Activated naive CD4-positive, alpha-beta T cell (primary cell): ENCODE measurements at places on chromosomes 7 and 10.

DNA sequence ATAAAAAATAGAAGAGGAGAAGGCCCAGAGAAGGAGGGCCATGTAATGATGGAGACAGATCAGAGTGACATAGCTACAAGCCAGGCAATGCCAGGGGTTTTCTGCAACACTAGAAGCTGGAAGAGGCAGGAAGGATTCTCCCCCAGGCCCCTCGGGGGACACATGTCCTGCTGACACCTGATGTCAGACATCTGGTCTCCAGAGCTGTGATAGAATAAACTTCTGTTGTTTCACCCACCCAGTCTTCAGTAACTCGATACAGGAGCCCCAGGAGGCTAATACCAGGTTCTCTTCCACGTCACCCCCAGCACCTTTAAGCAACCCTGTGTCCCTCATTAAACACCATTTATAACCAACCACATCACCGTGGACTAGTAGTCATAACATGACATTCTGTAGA, 94.9 kb downstream of the TMEM130 start:
- no peak for DNase-seq

DNA sequence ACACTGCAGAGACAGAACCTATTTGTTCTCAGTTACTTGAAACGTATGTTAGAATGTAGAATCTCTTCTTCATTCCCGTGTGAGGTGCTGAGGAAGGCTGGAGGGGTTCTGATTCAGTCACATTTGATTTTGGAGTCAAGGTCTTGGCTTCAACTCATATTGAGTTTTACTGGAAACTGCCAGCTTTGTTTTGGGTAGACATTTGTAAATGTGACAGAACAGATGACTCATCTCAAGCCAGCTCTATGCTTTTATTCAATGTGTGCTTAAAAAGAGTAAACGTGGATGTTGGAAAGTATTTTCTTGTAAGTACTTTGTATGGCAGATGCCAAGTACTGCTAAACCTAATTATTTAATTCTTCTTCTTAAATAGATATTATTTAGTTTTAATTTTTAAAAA, 780.8 kb upstream of the C7orf33 start:
- no peak for DNase-seq

GRCh38 chr10:504806-505205, 184.7 kb downstream of the DIP2C start:
- no peak for DNase-seq

DNA sequence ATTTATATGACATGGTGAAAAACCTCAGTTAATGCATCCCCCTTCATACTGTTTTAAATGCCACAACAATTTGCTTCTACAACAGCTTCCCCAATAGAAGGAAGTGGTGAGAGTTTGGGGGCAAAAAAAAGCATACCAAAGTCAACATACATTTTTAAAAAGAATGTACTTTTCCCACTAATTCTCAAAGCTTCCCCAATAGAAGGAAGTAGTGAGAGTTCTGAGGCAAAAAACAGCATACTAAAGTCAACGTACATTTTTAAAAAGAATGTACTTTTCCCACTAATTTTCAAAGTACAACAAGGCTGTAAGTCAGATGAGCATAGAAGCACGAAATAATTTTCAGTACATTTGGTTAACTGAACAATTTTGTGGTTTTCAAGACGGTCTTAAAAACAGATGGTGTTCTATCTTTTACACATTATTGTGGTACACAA, 24.0 kb downstream of the WASL start:
- no peak for DNase-seq

- peak; percentile 31 for DNase-seq
Measured at GRCh38 chr7:100674411-100675104, 1.0 kb downstream of the GNB2 start.

GRCh38 chr10:5506246-5506645, 6.9 kb upstream of the CALML5 start:
- no peak for DNase-seq

DNA sequence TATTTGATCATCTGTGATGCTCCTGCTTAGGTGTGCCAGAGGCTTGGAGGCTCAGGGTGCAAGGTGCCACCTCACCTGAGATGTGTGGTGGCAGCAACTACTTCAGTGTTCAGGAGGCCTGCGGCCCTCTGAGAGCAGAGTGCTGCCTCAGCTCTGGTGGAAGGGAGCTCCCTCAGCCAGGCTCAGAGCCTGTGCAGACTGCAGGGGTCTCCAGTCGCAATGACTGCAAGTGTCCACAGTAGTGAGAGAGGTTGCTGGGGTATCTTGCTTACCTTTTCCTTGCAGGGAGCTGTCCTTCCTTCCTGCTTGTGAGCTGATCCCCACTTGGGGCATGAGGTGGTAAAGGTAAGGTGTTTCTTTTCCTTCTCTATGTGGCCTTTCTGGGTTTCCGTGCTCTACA, 131.0 kb upstream of the GAD2 start:
- no peak for DNase-seq

DNA sequence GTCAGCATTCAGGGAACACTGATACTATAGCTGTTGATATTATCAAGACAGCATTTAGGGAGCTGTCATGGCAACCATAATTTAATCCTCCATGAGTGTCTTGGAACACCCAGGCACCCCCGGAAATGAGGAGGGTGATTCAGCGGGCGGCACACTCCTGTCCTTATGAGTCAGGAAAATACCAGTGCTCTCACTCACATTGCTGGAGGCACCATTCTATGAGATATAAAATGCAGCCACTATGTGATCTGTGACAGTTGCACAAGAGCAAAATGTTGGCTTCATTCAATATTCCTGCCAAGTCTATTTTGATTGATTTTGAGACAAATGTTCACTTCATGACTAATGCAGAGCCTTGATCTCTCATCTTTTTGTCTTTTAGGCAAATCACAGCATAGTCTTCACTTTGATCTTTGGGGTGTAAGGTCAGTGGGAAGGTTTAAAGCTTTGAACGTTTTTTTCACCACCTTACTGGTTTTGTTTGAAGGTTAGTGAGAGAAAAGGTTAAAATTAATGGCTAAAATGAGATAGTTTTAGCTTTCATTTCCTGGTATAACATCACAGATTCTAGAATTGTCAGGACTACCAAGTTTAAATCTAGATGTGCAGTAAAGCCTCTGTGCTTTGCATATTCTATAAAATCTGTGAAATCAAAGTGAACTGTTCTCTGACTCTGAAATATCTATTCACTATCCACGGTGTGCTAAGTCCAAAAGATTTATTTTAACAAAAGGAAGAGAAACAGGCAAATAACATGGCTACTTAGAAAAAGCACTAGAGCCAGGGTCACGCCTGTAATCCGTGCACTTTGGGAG, 12.4 kb upstream of the ARHGAP12 start:
- no peak for DNase-seq

- DNase-seq = no peak
Measured at GRCh38 chr10:1426786-1427185, 310.5 kb downstream of the ADARB2 start.
